ENCODE measurements at places on chromosomes 6 and 20.

DNA sequence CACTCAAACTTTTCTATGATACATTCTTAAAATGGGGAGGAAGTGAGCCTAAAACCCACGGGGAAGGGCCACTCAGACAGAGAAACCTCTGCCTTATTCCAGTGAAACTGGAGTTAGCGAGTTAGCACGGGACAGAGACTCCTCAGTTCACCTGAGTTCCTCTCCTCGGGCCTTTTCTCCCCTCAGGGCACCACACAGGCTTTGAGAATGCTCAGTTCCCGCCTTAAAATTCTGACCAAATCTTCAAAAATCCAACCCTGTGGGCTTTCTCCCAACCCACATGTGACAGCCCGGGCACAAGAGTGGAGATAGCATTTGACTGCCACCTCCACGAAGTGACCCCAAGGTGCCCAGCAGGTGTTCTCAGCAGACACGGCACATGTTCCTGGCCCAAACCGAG, 204.3 kb downstream of the SMOC2 start:
- no peak for DNase-seq

GRCh38 chr6:29647927-29648642, 8.8 kb upstream of the MOG start:
- no peak for DNase-seq

DNA sequence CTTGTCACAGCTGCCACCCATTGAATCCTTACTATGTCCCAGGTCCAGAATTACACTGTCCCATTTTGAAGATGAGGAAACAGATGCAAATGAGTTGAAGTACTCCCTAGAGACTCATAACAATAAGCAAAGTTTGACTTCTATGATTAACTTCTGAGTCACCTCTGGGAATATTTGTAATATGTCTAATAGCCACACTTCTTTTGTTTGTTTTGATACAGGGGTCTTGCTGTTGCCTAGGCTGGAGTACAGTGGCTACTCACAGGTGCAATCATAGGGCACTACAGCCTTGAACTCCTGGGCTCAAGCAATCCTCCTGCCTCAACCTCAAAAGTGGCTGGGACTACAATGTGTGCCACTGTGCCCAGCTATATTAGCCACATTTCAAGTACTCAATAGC, 11.4 kb upstream of the SOX12 start:
- no peak for DNase-seq

- DNase-seq = no peak
Measured at GRCh38 chr6:144171406-144171805, 21.1 kb downstream of the STX11 start.

- DNase-seq = no peak
Measured at GRCh38 chr6:159037756-159038290, 7.0 kb downstream of the TAGAP start.

- no peak for DNase-seq
Measured at GRCh38 chr6:166809721-166810120, 146.6 kb downstream of the RNASET2 start.

GRCh38 chr6:30857549-30857948, 26.8 kb upstream of the DDR1 start:
- DNase-seq = no peak

GRCh38 chr6:90263633-90264032, 33.0 kb downstream of the BACH2 start:
- DNase-seq = no peak

- no peak for DNase-seq
Measured at GRCh38 chr6:167392631-167393316, 67.9 kb downstream of the TTLL2 start.

DNA sequence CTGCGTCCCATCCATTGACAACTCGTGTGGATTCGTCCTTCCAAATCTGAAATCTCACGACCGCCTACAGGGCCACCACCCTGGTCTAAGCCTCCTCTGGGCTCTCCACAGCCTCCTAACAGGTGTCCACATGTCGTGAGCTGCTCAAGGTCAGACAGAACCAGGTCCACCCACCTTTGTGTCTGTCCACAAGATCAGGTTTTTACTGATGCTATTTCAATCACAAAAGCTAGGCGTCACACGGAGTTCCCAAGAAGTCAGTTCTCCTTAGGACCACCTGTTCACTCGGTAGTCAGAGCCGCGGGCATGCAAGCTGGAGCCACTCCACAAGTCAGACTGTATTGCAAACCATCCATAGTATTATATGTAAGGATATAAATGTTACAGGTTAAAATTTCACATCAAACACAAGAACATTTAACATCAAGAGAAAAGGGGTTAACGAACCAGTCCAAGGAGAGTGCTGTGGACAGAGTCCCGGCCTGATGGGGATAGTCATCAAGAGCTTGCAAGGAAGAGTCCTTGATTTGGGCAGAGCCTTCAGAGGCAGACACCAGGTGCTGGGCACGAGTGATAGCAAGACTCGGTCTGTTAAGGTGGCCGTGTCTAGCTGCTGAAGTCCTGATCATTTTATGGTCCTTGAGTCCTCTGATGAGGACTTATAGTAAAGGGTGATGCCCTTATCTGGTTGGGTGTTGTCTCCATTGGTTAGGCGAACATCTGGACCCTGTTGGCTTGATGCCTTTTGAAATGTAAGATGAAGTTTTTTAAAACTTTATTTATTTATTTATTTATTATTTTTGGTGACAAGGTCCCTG, 731 bp upstream of the DNPH1 start:
- DNase-seq = no peak

GRCh38 chr6:84798257-84798656, 33.9 kb upstream of the TBX18 start:
- DNase-seq = no peak

- no peak for DNase-seq
Measured at GRCh38 chr6:143159001-143159400, 98.3 kb downstream of the AIG1 start.

DNA sequence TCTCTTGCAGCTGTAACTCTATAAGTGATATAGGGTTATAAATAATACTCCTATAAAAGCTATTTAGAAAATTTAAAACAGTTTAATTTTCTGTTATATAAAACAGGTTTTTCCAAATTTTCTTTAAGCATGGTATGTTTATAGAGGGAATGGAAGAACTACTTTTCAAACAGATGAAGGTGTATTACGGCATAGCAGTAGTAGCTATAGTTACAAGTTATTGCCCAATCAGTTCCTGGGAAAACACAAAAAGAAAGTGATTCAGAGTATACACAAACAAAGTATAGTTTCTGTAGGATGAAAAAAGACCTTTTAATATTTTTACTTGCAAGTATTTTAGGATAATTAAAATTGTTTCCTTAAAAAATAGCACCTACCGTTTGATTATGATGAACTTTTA, 9.8 kb downstream of the SLC17A5 start:
- DNase-seq = no peak

- DNase-seq = no peak
Measured at GRCh38 chr6:163583558-163583957, 169.0 kb downstream of the QKI start.

DNA sequence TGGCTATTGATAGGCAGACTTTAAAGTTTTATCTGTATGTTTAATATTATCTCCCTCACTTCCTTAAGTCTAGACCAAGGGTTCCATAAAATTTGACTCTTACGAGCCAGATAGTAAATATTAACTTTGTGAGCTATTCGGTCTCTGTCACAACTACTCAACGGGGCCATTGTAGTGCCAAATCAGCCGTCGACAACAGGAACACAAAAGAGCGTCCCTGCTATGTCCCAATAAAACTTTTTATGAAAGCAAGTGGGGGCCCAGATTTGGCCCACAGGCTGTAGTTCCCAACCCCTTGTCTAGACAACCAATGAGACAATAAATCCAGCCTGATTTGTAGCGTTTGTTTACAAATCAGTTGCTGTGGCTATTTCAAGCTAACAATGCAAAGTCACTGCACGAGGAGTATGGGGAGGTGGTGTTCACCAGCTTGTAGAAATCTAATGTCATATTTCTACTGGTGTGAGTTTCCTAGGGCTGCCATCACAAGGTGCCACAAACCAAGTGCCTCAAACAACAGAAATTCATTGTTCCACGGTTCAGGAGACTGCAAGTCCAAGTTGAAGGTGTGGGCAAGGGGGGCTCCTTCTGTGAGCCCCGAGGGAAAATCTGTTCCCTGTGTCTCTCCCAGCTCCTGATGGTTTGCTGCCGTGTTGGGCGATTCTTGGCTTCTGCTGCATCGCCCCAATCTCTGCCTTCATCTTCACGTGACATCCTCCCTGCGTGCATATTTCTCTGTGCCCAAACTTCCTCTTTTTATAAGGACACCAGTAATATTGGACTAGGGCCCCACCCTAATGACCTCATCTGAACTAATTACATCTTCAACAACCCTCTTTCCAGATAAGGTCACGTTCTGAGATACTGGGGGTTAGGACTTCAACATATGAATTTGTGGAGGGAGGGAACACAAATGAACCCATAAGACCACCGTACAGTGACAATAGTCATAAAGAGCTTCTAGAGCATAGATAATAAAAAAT, 356.0 kb upstream of the JARID2 start:
- no peak for DNase-seq

- no peak for DNase-seq
Measured at GRCh38 chr6:23875006-23875405, 251.0 kb upstream of the NRSN1 start.

GRCh38 chr6:20840675-20841074, 306.4 kb downstream of the CDKAL1 start:
- no peak for DNase-seq

DNA sequence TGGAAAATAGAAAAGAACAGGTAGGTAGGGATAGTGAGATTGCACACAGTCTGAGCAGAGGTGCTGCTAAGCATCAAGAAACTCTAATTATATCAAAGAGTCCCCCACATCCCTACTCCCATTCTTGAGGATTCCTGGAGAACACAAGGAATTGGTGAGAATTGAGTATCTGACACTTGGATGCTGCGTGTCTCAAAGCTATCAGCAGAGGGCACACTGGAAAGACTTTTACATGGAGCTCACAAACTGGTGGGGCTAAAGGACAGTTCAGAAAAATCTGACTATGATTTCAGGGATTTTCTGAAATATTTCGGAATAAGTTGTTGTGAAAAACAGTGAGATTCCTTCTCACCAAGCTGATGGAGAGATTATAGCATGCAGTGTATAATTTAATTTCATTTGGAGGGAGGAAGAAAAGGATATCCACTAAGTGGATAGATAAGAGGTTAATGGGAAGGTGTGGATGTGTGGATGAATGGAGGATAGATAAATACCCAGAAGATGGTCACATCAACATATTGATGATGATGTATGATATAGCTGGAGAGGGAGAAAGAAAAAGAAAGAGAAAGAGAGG, 215.4 kb upstream of the DEFB112 start:
- DNase-seq = no peak

DNA sequence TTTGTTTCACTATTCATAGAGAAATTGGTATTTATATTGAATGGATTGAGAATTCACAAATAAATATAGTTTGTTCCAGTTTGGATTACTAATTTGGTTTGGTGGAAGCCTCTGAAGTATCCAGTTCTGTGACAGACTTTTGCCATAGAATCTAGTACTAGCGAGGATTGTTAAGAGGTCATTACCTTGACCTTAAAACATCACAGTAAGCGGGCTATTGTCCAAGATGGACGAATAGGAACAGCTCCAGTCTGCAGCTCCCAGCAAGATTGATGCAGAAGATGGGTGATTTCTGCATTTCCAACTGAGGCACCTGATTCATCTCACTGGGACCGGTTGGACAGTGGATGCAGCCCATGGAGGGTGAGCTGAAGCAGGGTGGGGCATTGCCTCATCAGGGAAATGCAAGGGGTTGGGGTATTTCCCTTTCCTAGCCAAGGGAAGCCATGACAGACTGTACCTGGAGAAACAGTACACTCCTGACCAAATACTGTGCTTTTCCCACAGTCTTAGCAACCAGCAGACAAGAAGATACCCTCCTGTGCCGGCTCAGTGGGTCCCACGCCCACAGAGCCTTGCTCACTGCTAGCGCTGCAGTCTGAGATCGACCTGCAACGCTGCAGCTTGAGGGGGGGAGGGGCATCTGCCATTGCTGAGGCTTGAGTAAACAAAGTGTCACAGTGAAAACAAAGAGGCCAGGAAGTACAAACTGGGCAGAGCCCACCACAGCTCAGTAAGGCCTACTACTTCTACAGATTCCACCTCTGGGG, 66.4 kb upstream of the NEDD9 start:
- no peak for DNase-seq

DNA sequence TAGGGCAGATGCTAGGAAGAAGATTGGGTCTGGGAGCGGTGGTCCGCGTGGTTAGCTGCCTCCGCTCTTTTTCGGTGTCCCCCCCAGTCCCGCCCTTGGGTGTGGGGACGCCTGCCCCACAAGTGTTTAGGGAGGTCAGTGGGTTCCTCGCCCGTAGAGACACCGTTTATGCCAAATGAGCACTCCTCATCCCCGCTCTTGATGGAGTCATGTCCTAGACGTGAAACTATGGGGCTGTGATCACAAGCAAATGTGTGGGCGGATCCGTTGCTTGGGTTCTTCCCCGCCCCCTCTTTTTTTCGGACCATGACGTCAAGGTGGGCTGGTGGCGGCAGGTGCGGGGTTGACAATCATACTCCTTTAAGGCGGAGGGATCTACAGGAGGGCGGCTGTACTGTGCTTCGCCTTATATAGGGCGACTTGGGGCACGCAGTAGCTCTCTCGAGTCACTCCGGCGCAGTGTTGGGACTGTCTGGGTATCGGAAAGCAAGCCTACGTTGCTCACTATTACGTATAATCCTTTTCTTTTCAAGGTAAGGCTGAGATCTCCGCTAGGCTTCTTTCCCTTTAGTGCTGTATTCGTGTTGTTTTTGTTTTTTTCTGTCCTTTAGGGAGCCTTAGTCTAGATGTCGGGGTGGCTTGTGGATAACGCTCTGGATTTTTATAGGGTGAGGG, at the start of gene HSP90AB1:
Gene HSP90AB1 (plus strand): TSS at position 439 of the 675 bp plus-strand sequence. CDS start 1,529 bp downstream, outside the sequence.
- DNase-seq = peak; percentile 93

- no peak for DNase-seq
Measured at GRCh38 chr20:41938353-41938752, 320.2 kb upstream of the CHD6 start.

GRCh38 chr6:22925920-22926789, 356.8 kb downstream of the HDGFL1 start:
- no peak for DNase-seq

- DNase-seq = no peak
Measured at GRCh38 chr6:46526607-46527006, 35.4 kb upstream of the RCAN2 start.

DNA sequence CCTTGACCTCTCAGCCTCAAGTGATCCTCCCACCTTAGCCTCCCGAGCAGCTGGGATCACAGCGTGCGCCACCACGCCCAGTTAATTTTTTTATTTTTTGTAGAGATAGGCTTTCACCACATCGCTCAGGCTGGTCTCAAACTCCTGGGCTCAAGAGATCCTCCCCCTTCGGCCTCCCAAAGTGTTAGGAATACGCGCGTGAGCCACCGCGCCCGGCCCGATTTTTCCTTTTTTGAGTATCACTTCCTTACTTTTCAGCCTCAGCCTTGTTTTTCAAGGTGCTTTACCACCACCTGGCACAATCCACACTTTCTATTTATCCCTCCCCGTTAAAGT, 791 bp upstream of the STX11 start:
- no peak for DNase-seq

DNA sequence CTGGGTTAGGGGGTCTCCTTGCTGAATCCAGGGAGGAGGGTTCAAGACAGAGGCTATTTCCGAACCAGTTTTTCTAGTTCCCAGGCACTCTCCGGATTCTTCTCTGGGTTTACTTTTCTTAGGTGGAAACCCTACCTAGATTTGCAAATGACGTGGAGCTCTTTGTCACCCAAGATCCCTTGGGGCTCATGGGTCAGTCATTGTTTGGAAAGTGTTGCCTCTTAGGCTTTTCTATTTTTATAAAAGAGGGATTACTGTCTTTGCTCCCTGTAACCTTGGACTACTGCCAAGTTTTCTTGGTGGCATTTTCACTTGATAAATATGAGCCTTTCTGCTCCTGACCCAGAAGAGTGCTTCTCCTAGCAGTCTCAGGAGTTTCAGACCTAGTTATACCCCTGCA, 33.6 kb downstream of the FAM209B start:
- DNase-seq = no peak

GRCh38 chr20:50366270-50367103, 143.7 kb upstream of the PTPN1 start:
- DNase-seq = peak; percentile 24
